ENCODE measurements at places on chromosomes 12 and 14.

GRCh38 chr14:68927956-68928675 lies 51.0 kb downstream of the ACTN1 start:
- DNase-seq: no peak

DNA sequence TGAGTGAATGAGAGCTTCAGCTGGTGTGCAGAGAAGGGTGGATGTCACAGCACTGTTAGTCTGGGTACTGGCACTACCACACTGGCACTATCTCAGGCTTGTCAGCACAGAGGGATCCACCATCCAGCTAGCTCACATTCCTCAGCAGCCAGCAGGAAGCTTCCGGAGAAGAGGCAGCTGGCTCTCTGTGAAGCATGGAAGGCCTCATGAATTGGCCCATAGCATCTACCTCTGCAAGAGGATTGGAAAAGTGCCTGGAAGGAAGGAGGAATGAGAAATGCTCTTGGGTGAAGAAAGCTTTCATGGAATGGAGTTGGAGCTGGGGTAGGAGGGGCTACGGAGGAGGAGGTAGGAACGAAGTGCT lies 9.9 kb downstream of the KRT83 start:
- no peak for DNase-seq

- DNase-seq: no peak
Measured at GRCh38 chr12:24255920-24256665, 306.6 kb upstream of the SOX5 start.

DNA sequence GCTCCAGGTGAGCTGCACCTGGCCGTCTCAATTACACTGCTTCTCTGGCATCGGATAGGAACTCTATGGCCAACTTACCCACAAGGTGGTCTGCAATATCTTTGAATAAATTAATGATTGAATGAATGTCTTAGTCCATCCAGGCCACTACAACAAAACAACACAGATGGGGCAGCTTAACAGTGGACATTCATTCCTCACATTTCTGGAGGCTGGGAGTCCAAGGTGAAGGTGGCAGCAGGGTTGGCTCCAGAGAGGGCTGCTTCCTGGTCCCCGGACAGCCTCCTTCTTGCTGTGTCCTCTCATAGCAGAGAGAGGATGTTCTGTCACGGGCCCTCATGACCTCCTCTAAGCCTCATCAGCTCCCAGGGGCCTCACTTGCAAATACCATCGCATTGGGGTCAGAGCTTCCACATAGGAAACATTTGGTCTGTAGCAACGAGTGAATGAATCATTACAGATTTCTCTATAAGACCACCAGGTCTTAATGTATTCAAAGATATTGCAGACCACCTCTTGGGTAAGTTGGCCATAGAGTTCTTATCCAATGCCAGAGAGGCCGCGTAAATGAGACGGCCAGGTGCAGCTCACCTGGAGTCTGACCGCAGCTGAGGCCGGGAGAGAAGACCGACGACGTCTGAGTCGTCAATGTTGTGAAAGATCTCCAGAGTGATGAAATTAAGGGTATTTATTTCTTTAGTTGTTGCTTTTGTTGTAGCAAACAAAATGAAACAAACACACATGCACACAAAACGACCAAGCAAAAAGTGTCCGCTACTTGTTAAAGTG lies 182.7 kb upstream of the C14orf180 start:
- no peak for DNase-seq
